Frontal cortex (tissue), 4 donors: ENCODE measurements at places on chromosomes 5 and 9.

DNA sequence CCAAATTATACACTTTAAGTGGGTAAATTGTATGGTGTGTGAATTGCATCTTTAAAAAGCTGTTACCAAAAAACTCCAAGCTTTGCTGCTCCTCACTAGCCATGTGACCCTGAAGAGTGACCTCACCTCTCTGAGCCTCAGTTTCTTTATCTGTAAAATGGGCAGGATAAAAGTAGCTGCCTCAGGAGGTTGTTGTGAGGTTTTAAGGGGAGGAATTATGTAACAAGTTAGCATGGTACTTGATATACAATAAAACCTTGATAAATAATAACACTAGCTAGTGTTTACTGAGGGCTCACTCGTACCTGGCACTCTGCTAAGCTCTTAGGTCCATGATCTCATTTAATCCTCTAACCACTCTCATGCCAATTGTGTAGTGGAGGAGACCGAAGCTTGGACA lies 19.0 kb upstream of the PHF19 start:
- DNase-seq: no peak

DNA sequence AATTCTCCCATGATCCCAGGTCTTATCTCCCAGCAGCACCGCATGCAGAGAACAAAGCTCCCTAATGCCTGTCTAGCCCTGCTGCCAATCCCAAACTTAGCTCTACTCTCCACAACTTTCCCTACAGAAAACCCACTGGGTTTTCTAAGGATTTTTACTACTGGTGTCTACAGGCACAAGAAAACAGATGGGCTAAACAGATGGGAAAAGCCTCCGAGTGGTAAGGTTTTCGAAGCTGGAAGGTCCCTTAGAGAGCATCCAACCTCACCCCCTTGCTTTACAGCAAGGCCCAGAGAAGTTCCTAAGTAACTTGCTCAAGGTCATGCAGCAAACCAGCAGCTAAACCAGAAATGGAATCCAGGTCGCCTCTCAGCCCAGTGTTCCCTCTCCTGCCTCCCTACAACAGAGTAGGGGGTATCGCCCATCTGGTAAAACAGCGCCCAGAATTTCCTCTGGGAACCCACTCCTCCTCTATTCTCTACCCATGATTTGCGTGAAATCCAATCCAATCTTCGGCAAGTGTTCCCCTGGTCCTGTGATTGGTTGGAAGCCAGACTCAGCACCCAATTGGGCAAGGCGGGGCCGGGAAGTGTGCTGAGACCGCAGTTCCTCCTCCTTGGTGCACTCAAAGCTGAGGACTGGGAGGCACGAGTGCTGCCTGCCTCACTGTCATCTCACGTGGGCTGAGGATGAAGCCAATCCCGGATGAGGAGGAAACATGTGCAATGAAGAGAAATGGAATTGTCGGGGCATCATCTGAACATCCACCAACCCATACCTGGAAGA lies 20.8 kb downstream of the CPLX2 start:
- no peak for DNase-seq

- no peak for DNase-seq
Observed at GRCh38 chr5:33309536-33310345, 131.0 kb upstream of the TARS1 start.

DNA sequence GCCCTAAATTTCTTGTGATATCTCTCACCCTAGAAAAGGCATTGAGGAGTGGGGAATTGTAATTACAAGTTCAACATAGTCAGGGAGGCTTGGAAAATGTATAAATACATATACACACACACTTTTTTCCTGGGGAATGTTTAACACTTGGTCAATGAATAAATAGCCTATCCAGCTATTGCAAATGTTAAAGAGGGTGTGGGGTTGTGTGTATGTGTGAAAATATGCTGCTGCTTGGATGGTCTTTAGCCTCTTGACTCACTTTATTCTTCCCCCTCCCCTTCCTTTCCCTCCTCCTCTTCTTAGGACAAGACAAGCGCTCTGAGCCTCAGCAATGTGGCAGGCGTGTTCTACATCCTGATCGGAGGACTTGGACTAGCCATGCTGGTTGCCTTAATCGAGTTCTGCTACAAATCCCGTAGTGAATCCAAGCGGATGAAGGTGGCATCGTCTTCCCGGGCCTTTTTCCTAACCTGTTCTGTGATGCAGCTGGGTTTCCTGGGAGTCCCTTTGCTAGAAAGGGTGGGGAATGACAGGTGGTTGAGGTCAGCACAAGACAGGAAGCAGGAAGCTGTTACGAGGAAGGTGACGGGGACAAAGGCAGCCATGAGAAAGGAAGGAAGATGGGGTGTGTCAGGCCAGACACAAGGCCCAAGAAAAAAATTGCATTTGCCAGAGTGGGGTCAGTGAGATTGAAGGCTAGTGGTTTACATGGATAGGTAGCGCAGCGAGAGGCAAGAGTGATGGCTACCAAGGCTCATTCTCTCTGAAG lies 236.5 kb downstream of the FAM114A2 start:
- DNase-seq: no peak

DNA sequence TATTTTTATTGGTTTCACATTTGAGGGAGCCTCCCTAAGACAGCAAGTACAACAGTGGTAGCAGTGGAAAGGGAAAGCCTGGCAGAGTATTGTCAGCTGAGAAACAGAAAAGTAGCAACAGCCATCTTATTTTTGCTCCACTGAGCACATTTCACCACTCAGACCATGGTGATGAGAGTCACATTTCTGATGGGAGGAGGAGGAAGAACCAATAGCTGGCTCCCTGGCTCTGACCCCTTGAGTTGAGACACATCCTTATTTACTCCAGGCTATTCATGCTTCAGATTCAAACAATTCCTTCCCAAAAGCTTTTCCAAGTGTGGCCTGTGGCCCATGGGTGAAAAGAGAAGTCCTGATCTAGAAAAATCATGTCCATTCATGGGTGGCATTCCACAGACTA lies 236.3 kb downstream of the ARHGAP26 start:
- DNase-seq: no peak

- no peak for DNase-seq
Observed at GRCh38 chr5:151683986-151684588, 2.6 kb downstream of the SPARC start.

DNA sequence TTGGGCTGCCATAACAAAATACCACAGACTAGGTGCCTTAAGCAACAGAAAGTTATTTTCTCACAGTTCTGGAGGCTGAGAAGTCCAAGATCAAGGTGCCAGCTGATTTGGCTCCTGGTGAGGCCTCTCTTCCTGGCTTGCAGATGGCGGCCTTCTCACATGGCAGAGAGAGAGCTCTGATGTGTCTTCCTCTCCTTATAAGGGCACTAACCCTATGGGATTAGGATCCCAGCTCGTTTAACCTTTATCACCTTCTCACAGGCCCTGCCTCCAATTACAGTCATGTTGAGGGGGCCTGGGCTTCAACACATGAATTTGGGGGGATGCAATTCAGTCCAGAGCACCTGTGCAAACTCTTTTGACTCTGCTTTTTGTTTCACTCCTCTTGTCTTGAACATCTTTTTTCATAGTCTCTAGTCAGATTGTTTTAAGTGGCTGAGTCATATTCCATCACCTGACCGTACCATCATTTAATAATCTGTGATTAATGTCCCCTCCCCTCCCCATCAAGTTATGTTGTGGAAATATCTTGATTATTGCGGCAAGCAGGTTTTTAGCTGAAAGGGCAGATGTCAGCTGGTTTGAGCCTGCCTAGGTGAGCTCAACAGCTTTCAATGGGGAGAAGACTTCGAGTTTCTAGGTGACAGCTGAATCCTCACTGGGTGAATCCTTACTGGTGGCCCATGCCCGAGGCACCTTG lies 61.8 kb downstream of the NDFIP1 start:
- no peak for DNase-seq

GRCh38 chr9:114288193-114289091 lies 34.5 kb upstream of the ORM1 start:
- no peak for DNase-seq
